ENCODE measurements at places on chromosomes 4 and X.

- DNase-seq, result no peak
Measured at GRCh38 chr4:87025023-87025613, 90.3 kb downstream of the AFF1 start.

DNA sequence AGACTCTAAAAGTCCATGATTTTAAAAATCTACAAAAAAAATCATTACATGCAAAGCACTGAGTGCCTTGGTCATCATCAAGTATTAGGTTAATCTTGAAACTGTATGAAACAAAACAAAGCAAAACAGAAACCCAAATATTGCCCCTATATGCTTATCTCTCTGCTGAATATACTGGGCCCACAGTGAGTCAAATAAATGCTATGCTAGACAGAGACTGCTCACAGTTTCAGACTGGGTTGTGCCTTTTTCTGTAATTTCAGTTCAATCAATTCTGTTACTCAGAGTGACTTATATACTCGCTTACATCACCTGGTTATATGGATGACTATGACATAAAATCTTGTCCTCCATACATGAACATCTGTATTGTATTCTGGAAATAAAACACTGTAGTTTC is 257.1 kb upstream of the ACTRT1 start:
- DNase-seq, result no peak

DNA sequence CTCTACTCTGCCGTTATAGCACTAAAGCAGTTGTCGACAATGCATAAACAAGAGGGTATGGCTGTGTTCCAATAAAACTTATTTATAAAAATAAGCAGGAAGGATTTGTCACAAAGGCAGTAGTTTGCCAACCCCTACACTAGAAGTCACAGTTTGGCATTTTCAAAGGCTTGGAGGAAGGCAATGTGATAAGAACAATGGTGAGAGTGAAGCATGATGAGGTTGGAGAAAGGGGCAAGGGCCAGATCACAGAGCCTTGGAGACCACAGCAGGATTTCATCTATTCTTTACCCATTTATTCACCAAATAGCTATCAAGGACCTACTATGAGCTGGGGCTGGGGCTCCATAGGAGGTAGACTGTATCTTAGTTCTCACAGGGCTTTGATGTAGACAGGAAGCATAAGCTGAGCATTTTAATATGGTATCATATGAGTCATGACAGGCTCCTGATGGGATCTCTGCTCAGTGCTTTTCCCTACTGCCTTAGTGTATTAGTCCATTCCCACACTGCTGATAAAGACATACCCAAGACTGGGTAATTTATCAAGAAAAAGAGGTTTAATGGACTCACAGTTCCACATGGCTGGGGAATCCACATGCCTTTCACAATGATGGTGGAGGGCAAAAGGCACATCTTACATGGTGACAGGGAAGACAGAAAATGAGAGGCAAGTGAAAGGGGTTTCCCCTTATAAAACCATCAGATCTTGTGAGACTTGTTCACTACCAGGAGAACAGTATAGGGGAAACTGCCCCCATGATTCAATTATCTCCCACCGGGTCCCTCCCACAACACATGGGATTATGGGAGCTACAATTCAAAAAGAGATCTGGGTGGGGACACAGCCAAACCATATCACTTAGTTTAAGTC is 58.9 kb downstream of the PPM1K start:
- DNase-seq, result no peak

DNA sequence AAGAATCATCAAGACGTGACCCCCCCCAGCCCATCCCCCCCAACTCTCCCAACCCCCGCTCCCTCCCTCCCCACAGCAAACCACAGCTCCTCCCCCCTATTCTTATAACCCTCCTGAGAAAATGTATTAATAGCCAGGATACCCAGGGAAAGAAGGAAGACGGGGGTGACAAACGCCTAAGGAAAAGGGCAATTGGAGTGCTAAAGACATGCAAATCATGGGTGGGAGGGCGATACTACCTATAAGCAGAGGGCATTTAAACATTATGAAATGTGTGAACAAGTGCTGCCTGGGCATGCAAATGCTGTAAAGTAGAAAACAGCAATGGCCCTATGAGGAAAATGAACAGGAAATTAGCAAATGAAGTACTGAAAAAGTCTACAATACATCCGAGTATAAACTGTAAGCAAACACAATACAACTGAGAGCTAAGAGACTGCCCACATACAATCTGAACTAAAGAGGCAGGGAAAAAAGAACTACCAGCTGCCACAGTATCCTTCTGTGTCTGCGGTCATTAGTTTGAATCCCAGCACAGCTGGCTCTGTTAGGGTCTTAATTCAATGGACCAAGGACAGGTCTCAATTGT is 2.4 kb downstream of the CXXC4 start:
- peak; percentile 40 for DNase-seq

GRCh38 chr4:110357521-110357920 is 118.4 kb upstream of the ENPEP start:
- no peak for DNase-seq

DNA sequence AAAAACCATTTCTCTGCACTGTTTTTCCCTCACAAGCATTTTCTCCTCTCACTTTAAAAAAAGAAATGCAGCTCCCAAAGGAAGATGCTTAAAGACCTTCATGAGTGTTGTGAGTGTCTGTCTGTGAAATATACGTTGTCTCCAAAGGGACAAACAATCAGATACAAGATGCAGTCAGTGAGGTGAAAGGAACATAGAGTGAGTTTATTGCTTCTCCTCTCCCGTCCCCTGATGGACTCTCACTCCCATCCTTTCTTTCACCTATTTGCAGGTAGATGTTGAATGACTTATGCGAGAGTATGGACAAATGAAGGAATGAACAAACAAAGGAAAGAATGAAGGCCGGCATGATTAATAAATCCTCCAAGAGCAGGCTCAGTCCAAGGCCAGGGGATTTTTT is 561.2 kb upstream of the DIPK2B start:
- DNase-seq, result no peak

DNA sequence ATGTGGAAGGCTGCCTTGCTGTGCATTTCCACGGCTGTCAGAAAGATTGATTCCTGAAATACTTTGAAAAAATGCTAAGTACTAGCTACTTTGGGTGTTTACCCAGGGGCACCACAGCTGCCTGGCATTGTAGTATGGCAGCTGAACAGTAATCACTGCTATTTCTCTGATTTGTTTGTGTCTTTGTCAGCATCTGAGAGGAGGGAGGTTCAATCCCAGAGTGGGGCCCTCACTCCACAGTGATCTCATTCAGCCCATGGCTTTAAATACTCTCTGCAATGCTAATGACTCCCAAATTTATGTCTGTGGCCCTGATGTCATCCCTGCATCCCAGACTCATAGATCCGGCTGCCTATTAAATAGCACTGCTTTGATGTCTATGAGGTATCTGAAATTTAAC is 575.3 kb upstream of the MAGEB2 start:
- no peak for DNase-seq

DNA sequence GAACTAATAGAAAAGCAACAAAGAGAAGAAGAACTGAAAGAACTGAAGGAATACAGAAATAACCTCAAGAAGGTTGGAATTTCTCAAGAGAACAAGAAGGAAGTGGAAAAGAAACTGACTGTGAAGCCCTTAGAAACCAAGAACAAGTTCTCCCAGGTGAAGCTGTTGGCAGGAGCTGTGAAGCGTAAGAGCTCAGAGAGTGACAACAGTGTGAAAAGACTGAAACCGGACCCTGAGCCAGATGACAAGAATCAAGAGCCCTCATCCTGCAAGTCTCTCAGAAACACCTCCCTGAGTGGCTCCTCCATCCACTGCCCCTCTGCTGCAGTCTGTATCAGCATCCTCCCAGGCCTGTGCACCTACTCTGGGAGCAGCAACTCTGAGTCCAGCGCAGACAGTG is 8.4 kb upstream of the FHDC1 start:
- no peak for DNase-seq

DNA sequence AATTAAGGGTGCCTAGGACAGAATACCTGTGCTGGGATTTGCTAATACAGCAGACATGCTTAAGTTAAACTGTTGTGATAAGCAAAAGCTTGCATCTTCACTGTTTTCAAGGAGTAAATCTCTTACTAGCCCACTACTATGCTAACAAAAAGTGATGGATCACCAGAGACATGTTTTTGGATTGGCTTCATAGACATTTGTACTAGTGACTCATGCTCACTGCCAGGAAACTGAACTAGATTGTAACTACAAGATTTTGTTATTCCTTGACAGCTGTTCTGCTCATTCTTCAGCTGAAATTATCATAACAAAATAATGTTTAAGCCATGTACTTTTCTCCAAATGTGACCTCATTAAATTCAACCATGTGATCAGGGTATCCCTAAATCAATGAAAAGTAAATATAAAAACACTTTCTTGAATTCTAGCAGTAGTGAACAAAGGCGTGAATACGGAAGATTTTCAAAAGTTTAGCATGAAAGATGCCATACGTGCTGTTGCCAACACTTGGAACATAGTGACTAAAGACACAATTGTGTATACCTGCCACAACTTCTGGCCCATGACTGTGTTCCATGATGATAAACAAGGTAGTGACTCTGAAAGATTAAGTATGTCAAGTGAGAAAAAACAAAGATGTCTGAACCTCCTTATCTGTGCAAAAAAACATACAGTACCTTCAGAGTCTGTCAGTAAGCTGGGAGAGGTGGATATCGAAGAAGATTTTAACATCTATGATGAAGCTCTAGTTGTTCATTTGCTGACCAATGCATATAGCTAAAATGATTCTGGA is 154.0 kb downstream of the BTC start:
- DNase-seq, result peak; percentile 69

DNA sequence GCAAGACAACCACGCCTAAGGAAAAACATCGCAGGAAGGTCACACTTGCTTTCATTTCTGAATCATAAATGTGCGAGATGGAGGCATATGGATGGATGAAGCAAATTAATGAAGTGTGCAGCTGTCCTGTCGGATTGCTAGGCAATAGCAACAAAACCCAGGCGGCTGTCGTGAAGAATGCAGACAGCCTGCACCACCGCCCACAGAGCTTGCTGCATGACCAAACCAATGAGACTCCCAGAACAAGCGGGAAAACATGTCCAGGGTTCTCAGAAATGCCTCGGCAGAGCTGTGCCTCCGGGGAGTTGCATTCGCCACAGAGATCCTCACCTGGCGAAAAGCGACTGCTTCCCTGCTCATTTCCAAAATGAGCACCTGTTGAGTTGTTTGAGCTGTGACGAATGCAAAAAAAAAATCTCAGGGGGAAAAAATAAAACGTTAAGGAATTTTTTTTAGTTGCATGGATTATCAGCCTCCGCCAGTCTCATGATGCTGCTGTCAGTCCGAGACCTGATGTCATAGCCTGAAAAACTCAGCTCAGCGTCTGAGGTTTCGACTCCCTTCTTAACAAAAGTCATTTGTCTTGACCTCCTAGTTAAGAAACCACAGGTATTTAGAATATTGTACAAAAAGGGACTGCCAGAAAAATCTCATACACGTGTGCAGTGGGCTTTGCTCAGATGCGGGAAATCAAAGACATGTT is 155.5 kb upstream of the MXRA5 start:
- DNase-seq, result peak; percentile 92

DNA sequence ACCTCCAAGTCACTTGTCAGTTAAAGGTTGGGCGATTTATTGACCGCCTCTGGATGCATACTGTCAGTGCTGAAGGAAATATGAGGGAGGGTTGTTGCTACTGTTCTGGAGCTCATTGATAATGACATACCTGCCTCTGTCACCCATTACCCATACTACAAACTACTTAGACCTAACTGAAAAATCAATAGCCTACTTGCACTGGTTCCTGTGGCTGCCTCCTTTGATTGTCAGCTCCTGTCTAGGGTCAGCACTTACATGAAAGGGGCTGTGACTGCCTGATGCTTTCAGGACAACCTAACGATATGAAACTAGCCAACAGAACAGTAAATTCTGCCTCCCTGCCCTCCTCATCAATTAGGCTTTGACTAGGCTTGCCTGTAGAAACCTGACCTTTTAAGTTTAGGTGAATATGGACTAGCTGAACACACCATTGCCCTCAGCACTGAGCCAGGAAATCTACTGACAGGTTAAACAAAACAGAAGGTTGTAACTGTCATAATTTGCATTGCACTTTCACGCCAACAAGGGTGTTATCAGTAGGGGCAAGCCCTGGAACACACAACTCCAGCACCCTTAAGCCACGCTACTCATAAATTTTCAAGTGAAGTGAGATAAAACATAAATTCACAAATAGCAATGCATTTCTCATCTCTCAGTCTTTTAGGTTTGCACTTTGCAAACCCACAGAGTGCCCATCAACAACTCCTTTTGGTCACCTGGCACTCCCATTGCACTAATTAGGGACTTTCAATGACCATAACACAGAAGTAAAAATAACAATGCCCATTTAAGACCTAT is 9.0 kb upstream of the MAB21L2 start:
- no peak for DNase-seq

DNA sequence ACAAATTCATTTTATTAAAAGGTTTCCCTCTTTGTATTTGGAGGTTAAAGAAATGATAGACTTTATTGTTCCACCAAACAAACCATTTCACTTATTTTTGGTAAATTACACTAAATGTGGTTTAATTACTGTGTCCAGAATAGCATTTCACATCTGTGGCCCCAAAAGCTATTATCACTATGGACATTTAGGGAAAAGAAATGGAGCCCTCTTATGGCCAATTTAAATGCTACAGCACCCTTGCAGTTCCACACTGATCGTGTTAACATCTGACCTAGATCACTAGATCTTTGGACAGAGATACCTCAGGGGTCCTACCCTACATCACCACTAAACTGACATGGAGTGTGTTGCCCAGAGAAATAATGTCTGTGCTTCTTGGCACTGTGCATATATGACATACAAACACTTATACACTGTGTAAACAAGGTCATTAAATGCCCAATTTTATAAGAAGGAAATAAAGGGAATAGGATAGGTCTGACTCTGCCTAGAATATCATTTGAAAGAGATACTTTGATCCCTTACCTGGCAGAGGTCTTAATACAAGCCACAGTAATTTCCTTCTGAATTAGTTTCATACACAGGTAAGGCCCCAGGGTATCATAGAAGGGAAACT is 163.9 kb downstream of the KDR start:
- DNase-seq, result peak; percentile 60

DNA sequence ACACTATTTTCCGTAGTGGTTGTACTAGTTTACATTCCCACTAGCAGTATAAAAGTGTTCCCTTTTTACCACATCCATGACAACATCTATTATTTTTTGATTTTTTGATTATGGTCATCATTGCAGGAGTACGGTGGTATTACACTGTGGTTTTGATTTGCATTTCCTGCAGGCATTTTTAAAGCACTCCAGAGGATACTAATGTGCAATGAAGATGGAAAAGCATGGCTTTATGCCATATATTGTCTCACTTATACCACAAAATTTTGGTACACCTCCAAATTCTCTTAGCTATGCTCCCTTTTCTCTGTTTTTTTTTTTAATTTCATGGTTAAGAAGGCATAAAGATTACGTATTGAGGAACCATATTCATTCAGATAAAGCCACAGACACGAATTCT is 35.1 kb upstream of the NPY2R start:
- DNase-seq, result no peak

GRCh38 chr4:121219227-121219626 is 55.1 kb upstream of the TNIP3 start:
- no peak for DNase-seq

DNA sequence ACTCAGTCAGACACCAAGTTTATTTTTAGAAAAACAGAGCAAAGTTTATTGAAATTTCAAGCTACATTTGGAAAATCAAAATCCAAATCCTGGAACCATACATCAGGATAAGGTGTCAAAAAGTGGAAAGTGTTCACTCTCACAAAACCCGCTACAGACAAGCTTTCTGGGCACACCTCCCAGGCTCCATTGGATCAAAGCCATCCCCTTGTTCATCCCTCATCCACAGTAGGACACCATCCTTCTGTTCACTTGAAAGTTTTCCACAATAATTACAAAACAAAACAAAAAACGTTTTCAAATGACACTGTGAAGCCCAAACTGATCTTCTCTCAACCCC is 62.4 kb downstream of the TSC22D3 start:
- no peak for DNase-seq
